ENCODE measurements at places on chromosomes 5 and 9.

DNA sequence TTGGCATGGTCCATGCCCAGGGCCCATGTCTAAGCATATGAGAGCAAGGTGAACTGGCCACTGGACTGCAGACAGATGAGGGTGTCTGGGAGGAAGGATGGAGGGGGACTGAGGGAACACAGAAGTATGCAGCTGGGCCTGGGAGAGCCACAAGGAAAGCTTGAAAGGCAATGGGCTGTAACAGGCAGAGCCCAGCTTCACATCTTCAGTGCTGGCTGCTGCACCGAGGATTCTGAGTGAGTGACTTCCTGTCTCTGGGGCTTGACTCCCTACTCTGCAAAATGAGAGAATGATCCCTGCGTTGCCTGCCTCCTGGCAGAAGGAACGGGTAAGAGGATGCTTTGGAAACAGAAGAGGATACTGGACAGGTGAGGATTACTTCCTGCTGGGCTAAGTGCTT is 29.0 kb downstream of the COL15A1 start:
- no peak for DNase-seq

GRCh38 chr9:5518171-5518936 is 8.0 kb downstream of the PDCD1LG2 start:
- DNase-seq = no peak

DNA sequence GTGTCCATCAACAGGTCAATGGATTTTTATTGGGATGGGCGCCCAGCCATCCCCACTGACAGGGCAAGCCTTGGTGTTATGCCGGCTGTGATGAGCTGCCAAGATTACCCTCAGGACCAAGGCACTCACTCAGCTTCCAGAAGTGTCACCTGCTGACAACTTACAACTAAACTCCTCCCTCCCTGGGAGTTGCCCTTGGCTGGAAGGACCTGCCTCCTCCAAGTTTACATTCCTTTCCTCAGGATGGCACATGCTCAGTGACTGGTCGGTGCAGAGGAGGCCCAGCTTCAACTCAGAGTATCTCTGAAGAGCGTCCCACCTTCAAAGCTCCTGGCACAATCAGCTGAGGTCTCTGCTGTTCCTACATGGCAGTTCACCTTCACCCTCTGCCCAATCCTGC is 52.5 kb upstream of the ZBTB43 start:
- DNase-seq = no peak

GRCh38 chr9:88659126-88659525 is 124.1 kb downstream of the NXNL2 start:
- DNase-seq = no peak

GRCh38 chr5:142548739-142549275 is 137.1 kb downstream of the FGF1 start:
- DNase-seq = peak; percentile 2

DNA sequence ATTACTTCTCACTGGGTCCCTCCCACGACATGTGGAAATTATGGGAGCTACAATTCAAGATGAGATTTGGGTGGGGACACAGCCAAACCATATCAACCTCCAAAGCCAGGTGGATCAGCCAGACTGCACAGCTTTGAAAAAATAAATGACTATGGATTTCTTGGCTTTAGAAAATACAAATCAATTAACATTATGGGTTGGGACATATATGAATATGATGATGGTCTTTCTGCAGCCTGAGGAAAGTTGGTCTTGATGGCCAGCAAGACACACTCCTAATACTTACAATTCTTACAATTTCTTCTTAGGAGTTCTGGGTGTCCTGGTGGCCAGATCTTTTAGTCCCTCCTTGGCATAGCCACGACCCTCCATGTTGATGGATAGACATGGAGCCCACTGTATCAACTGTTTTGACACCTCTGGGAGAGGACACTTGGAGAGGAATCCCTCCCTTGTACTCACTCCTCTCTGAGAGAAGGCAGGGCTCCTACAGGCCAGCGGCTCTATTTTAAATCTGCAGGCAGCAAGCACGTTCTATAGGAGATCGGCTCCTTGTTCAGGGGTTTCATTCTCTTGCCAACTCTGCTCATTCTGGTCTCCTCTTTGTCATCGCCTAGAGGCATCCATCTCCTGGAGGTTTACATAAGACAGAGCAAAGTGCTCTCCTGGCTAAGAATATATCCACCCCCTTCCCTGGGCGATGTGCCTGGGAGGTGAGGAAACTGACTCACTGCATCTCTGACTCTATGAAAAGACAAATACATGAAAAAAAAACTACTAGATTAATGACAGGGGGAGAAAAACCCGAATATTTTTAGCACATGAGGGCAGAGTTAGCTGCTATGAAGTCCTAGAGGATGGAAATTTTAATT is 145.9 kb downstream of the CARTPT start:
- no peak for DNase-seq

DNA sequence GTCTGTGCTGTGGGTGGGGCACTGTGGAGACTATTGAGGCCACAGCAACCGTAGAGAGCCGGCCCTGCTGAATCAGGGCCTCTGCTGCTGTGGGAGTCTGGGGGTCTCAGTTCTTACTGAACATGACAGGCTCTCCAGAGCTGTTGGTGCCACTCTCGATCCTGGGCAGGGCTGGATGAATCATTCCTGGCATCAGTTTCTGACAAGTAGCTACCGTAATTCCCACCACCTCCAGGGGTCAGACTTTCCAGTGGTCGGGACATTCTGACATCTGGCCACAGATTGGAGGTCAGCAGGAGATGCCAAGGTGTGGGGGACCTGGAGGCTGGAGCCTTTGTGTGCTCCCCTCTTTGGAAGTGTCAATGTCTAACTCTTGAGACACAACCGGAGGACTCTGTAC is 188.4 kb downstream of the IRX2 start:
- DNase-seq = no peak

DNA sequence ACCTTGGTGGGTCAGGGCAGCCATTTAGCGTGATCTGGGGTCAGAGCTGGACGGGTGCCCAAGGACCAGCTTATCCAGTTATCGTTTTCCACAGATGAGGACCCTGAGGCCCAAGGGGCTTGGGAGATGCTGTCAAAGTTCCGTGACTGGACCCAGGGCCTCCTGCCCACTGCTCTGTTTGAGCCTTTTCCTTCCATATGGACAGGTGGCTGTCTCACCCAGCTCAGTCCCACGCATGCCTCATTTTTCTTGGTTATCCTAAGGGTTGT is 56.5 kb downstream of the TRIP13 start:
- DNase-seq = no peak

DNA sequence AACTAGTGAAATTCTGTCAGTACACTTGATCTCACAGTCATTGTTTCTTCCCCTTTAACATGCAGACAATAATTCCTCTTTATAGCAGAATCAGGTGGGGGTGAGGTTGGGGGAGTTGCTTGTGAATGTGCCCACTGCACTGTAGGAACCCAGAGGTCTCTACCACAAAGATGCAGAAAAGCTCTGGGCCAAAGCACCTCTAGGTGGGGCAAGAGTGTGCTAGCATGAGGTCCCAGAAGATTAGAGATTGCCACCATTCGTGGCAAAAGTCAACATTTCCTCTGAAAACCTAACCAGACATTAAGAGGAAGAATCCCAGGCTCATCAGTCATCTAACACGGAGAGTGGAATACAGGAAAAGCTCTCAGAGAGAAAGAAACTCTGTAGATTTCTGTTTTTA is 74.5 kb downstream of the PTCD2 start:
- DNase-seq = no peak

- DNase-seq = no peak
These were observed 44.5 kb upstream of the ANGPTL2 start for GRCh38 chr9:127166651-127167524.

DNA sequence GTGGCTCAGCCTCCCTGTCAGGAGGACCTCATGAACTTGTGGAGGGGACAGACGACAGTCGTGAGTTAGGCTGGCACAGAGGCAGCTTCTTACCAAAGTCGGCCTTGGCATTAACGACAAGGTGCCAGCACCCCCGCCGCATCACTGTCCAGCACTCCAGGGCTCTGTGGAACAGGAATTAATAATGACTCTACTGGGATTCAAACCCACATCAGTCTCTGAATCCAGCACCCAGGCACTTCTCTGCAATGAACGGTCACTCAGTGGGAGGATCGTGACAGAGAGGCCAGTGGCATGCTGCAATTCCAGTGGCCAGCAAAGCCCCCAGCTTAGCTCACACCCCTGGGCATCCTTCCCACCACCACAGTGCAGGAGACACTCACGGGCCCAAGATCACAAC is 263.3 kb upstream of the ADAMTS16 start:
- no peak for DNase-seq

- DNase-seq = no peak
These were observed 31.4 kb downstream of the ZCCHC7 start for GRCh38 chr9:37151812-37152211.

DNA sequence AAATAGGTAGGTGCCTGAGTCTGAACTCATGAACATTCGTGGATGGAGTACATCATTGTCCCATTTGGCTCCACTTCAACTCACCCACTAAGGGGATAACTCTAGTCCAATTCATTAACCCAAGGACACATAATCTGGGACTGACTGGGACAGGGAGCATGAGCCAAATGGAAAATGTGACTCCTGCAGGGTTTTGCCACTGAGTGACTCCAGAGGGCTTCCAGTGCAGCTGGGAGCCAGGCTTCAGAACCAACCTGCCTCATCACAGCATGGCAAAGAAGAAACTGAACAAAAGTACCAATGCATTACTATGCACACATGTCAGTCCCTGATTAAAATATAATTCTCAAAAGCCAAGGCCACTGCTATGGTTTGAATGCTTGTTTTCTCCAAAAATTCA is 159.7 kb upstream of the SNX2 start:
- DNase-seq = no peak

- DNase-seq = no peak
These were observed 1126.4 kb upstream of the C9orf72 start for GRCh38 chr9:28699632-28700031.

DNA sequence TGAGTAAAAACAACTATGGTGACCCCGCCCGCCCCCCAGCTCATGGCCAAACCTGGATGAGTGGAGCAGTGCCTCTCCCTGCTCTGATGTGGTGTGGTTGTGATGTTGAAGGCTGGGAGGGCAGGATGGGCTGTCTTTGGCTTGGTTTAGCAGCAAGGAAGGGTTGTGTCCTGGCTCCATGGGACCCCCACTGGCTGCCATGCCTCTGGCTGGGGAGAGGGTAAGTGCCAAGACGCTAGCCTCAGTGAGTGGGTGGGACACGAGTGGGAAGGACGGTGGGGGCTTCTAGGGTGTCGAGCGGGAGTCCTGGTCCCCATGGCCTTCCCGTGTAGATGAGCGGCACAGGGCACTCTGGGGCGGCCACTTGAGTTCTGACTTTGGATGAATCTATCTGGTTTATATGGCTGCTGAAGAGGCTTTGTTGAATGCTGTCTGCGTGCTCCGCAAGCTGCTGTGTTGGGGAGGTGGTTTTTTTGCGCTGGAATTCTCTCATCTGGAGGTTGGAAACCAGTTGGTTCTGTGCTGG is 50.4 kb downstream of the DAB2IP start:
- DNase-seq = no peak

All from CMK (cell line).